ENCODE measurements at places on chromosomes 1 and 21.

DNA sequence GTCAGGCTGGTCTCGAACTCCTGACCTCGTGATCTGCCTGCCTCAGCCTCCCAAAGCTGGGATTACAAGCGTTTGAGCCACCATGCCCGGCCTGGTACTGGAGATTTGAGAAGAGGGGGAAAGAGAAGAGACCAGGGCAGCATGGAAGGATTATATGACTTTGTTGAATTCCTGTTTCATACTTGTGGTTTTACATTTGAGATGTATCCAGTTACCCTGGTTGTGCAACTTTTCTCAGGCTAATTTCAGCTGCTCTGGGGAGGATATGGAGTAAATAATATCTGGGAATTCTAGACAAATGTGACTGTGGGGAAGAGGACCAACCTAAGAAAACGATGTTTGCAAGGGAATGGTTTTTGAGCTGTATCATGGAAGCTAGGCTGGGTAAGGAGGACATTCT is 89.5 kb upstream of the GREM2 start:
- peak; percentile 92 for DNase-seq

DNA sequence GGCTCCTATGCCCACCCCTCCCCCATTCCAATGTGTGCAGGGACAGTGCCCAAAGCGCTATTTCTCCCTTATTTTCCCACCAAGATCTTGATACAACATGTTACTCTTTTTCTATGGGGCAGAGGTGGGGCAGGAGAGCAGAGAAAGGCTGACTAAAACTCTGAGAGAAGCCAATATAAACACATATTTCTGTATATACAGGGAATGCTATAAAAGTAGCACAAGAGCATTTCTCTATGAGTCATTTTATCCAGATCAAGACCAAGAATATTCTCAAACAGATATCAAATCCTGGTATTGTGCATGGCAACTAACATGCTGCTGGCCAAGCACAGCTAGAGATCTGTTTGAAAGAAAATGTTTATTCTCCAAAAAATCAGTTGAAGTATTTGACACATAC is 7.3 kb downstream of the WDR26 start:
- peak; percentile 83 for DNase-seq

DNA sequence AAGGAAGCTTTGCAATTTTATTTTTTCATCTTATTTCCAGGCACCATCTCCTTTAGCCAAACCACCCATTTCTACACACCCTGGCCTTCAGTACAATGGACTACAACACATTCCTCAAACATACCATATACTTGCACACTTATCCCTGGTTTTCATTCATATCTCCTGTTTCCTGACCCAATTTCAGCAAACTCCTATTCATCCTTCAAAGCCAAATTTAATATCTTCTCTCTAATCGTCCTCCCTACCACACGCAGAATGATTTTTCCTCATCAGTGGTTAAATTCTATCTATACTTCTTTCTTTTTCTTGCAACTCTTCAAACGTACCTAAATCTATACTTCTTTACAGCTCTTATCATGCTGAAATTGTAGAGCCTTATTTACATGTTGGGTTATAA is 2.9 kb downstream of the DENND2C start:
- DNase-seq = no peak

GRCh38 chr1:243447347-243447746 is 191.5 kb downstream of the SDCCAG8 start:
- peak; percentile 78 for DNase-seq

DNA sequence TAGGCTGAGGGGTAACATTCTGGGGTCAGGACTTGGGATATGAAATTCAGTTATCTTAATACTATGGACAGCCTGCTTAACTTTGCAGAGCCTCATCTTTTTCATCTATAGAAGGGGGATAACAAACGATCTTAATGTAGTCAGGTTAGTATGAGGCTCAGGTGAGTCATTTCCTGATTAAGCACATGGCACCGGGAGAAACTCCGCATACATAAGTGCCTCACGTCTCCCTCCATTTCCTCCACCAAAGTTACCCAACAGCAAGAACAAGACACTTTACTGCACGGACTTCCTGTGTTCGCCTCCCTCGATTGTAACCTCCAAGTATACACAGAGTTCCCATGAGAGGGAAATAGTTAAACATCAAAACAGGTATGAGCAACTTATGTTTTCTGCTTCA is 112.7 kb upstream of the COA6 start:
- peak; percentile 16 for DNase-seq

Measured in iris pigment epithelial cell (primary cell).